ENCODE measurements at places on chromosomes 16 and 17.

DNA sequence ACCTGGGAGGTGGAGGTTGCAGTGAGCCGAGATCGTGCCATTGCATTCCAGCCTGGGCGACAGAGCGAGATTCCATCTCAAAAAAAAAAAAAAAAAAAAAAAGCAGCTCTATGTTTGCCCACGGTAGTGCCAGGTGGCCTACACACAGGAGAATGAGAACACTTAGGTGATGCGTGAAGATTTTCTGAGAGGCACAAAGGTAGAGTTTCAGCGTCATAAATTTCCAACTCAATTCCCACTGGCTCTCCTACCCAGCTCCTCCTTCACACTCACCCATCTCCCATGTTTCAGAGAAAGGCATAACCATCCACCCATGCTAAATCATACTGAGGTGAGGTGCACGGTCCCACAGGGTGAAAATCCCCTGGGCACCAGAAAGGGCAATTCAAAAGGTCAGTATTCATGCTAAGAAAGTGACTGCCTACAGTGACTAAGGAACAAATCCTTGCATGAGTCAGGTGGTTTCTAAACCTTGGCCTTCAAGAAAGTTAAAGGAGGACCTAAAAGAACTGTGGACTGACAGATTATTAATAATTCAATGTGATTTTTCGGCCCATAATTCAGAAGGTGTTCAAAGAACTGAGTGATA lies 4.8 kb downstream of the DCAKD start:
- DNase-seq = no peak

GRCh38 chr16:86823125-86823524 lies 244.8 kb downstream of the FOXL1 start:
- DNase-seq = no peak

DNA sequence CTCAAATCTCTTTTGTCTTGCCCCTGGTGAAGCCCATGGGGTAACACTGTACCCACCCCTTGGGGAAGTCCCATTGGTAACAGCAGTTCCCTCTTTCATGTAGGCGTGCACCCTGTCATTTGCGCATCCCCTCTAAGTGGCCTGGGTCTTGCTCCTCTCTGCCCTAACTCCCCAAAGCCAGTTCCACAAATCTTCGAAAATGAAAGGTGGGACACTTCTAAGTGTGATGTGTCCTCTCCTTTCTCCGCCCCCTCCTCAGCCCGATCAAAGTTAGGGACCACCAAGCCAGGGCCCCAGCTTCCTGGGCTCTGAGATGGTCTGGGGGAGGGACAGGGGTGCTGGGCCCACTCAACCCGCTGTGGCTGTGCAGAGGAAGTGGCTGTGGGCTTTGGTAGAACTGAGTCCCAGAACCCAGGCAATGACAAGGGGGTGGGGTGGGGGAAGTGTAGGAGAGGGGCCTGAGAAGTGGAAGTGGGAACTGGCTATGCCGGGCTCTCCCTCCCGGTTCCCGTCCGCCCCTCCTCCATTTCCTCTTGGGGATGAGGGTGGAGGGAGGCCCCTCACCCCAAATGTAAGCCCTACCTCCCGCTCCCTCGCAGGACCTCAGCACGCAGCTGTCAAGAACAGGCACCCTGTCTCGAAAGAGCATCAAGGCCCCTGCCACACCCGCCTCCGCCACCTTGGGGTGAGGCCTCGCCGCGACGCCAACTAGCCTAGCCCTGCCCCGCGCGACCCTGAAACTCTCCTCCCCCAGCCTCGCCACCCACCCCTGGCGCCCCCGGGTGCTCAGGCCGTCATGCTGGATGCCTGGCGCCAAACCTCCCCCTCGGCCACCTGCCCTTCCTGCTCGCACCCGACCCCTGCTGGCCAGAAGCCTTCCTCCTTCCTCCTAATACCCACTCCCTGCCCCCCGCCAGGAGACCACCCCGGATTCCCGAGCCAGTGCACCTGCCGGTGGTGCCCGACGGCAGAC lies 8.7 kb downstream of the ABI3 start:
- DNase-seq = no peak

GRCh38 chr17:77466140-77466539 lies 325.4 kb downstream of the SEC14L1 start:
- DNase-seq = no peak

DNA sequence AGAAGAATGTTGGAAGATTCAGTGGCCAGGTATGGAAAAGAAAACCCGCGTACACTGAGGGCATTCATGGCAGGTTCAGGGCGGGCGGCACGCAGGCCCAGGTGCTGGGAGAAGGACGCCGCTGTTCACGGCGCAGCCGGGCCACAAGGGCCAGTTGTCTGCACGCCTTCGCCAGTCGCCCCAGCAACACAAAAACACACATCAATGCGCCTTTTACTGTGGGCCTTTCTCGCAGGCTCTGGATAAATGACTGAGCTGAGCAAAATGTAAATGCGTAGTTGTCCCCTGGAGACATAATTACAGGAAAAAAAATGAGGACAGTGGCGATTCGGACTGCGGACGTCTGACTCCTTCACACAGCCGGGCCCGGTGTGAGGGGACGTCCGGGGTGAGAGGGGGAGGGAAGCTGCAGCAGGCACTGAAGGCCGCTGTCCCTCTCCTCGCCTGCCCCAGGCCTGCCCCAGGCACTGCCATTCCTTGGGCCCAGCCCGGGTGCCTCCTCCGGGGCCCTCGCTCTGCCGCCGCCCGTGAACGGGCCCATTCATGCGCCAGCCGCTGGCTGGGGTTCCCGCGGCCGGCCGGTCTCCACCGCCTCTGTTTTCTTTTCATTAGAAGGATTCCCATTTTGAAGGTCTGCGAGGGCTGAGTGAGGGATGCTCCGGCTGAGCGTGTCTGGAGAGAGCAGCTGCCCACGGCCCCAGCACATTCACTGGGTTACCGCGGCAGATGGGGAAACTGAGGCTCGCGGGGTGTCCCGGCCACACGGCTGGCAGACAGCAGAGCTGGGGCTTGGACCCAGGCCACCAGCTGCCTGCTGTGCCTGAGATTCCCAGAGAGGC lies 6.5 kb upstream of the ZNF469 start:
- DNase-seq = peak; percentile 79

- DNase-seq = no peak
These were observed 24.4 kb downstream of the NAA60 start for GRCh38 chr16:3467921-3468320.

DNA sequence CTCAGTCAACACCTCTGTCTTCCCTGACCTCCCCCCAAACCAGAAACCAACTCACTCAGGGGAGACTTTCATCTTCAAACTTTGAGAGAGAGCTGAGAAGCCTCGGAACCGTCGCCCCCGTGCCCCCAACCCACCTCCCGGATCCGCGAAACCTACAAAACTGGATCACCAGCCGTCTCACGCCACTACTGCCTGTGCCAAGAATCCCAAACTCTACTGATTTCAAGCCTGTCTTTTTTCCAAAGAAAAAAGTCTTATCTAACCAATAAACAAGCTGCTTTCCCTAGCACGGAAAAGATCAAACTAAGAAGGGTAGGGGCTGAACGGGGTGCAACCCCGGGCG lies 2.0 kb downstream of the AXIN2 start:
- no peak for DNase-seq

DNA sequence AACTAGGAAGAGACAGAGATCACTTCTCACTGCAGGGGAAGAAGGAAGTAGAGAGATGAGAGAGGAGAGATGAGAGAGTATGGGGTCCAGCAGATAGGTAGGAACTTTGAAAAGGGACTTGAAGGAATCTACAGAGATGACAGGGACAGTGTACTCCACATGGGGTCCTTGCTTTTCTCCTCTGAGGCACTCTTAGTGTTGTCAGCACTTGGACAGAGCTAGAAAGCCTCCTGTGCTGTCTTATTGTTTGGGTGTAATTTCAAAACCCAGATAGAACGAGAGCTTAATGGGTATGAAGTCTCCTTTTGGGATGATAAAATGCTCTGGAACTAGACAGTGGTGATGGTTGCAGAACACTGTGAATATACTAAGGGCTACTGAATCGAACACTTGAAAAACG lies 65.2 kb downstream of the ASIC2 start:
- DNase-seq = no peak

- no peak for DNase-seq
These were observed 17.2 kb downstream of the SNTB2 start for GRCh38 chr16:69204172-69204571.

DNA sequence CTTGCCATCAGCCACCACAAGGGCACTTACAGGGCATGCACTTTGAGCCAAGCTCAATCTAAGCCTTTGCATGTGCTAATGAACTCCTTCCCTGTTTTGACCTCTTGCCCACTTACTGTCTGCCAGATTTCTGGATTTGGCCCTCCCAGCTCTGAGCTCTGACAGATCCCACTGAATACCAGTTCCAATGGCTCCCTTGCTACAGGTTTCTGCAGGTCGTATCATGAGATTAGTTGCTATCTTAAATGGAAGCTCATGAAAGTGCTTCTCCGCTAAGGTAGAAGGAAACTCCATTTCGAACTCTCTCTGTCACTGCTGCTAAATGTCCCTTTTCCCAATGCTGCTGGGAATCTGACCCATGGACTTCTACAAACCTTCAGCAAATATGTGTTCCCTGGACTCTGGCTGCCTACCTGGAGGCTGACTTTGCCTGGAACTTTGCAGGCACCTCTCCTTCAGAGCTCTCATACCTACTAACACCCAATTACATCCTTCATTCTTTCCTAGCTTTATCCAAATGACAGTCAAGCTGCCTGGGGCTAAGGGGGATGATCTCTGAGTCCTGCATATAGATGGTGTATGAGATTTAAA lies 23.5 kb upstream of the TOB1 start:
- DNase-seq = no peak

DNA sequence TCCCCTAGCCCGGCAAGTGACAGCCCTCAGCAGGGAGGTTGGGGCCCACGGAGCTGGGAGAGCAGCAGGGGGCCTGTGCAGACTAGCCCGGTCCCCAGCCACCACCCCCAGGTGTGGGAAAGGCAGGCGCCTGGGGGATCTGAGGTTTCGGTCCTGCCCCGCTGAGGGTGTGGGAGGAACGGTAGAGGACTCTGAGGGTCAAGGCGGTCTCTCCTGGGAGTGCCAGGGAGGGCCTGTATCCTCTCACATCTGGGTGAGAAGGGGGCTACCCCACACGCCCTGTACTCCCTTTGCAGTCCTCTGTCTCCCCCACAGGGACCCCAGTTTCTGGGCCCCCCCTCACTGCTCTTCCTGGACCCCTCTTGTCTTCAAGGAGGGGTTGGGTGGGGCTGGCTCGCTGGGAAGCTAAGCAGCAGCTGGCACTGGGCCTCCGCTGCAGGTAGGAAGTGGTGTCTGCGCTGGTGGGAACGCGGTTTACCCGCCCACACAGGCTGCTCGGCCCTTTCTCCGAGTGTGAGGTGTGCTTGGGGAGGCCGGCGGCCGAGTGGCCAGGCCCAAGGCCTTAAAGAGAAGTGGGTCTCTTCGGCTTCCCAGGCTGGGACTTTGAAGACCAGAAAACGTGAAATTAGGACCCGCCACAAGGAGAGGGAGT lies 15.4 kb downstream of the CD7 start:
- DNase-seq = no peak

DNA sequence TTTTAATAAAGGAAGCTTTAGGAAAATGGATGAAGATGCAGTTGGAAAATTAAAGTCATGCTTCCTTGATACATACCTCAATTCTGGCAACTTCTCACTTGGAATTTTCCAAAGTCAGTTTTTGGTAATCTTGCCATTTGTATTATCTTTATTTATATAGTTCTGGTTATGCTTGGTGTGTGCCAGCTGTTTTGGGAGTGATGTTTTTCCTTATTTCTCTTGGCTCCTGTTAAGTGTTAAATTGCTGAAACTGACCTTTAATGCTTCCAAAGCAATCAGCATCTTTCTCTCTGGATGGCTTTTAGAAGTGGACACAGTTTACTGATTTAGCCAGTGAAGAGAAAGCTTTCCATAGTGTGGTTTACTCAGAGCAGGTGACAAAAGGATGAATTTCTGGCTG lies 70.1 kb upstream of the HAS3 start:
- DNase-seq = no peak

- no peak for DNase-seq
These were observed 65.4 kb downstream of the MRC2 start for GRCh38 chr17:62692721-62693431.

GRCh38 chr17:67725373-67725791 lies 7.6 kb downstream of the NOL11 start:
- DNase-seq = no peak

GRCh38 chr17:3892095-3892998 lies 506 bp downstream of the CAMKK1 start:
- peak; percentile 97 for DNase-seq

DNA sequence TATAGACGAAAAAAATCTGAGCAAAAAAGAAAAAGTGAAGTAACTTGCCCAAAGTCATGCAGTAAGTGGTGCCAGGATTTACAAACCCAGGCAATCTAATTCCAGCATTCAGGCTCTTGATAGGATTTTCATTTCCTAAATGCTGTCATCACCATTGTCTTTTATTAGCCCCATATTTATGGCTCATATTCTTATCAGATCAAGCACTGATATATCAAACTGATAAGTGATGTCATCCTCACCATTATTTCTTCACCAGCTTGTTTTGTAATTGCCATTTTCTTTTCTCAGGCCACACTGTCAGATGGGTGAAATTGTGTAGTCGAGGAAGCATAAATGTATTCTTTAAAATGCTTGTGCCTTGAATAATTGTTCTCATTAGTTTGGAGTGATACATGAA lies 1.3 kb downstream of the RAD51C start:
- DNase-seq = no peak

GRCh38 chr16:85028685-85029407 lies 1.3 kb downstream of the KIAA0513 start:
- DNase-seq = no peak

DNA sequence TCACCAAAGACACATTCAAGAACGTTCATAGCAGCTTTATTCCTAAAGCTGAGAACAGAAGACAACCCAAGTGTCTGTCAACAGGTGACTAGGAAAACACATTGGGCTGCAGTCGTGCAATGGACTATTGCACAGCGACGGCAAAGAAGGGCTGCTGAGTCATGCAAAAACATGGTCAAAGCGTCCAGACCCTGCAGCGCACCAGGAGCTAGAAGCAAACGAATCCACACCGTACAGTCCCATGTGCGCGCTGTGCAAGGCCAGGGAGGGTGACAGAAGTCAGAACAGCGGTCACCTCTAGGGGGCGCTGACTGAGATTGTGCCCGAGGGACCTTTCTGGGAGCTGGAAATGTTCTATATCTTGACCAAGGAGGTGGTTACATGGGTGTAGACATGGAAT lies 266.4 kb downstream of the MAF start:
- no peak for DNase-seq

DNA sequence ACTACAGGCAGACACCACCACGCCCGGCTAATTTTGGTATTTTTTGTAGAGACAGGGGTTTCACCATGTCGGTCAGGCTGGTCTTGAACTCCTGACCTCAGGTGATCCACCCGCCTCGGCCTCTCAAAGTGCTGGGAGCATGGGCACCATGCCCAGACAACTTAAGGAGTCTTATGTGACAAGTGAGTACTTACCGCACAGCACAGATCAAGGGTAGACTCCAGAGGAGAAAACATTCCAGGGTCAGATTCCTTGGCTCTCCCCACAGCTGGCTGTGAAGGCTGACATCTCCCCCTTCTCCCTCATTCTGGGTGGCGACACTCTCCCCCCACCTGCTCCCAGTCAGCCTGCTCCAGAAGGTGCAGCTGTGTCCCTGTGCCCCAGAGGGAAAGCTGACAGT lies 10.6 kb downstream of the ZSCAN10 start:
- no peak for DNase-seq

DNA sequence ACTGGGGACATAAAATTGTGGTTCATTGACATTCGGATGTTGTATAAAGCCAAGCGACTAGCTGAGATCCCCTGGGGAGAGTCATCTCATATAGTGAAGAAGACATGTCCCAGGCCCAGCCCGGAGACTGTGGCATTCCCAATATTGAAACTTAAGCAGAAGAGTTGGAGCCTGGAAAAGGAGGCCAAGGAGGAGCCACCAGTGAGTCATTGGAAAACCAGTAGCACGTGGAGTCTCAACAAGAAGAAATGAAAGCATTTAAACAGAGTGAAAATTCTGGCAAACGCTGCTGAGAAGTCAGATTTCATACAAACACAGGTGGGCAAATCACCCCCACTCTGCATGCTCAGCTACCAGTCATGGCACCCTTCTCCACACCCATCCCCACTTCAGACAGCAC lies 9.4 kb upstream of the ELAC2 start:
- DNase-seq = no peak

Measured in posterior cingulate gyrus (tissue), 11 donors.